ENCODE measurements at places on chromosomes 5 and 9. TPM values are rescaled to one million over a fixed set of nuclear protein-coding genes. Genes with fewer than 3 reads are reported as not detected.

The SMIM32 gene
- not detected for total RNA-seq

The HRCT1 gene
- total RNA-seq, result not detected

The ENHO gene
- not detected for total RNA-seq

The DNM1 gene
- 1.8 TPM for total RNA-seq

The ANKRD31 gene
- total RNA-seq, result 0.36 TPM

The EIF4E1B gene
- total RNA-seq, result not detected

The CDH18 gene
- total RNA-seq, result not detected
